RCC 7860 (cell line): ENCODE measurements at places on chromosomes 3 and 15.

DNA sequence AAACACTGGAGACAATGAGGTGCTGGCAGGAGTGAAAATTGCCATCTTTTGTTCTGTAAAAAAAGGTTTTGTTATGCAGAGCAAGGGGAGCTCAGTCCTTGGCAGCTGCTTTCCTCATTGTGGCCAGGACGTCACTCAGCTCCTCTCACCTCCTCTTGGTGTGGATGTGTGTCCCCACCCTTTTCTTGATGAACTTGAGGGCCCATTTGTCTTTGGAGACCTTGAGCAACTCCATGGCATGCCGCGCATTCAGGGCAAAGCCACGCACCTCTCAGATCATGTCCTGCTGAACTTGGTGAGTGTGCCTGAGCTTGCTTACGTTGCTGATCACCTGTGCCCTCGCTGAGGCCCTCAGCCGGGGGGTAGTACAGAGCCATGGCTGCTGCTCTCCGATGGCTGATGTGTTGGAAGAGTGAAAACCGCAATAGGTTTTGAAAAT, 24.5 kb upstream of the BDH1 start:
- DNase-seq = no peak

- DNase-seq = no peak
Measured at GRCh38 chr3:185030399-185030798, 122.5 kb downstream of the C3orf70 start.

GRCh38 chr15:91609231-91609630, 244.3 kb upstream of the SLCO3A1 start:
- no peak for DNase-seq

DNA sequence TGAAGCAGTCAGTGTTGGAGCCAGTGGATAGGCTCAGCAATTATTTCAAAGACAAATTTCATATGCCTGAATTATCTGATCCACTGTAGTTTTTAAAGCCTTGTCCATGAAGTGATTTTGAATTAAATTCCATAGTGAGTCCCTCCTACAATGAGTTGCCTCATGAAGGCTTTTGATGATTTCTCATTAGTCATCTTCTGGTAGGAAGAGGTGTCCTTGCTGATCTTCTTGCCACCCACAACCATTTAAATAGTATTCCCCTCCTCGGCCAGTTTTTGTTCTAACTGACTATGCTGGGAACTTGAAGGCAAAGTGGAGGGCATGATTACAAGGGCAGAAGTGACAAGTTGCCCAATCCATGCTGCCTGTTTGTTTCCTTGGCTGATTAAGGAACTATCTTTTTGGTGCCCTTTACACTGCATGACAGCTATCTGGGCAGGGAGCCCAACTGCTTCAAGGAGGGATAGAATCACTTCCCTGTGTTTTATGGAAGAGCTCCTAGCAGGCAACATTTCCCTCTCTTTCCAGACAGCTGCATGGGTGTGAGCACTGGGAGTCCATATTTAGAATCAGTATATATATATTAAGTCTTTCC, 617.5 kb downstream of the ZPLD1 start:
- no peak for DNase-seq

DNA sequence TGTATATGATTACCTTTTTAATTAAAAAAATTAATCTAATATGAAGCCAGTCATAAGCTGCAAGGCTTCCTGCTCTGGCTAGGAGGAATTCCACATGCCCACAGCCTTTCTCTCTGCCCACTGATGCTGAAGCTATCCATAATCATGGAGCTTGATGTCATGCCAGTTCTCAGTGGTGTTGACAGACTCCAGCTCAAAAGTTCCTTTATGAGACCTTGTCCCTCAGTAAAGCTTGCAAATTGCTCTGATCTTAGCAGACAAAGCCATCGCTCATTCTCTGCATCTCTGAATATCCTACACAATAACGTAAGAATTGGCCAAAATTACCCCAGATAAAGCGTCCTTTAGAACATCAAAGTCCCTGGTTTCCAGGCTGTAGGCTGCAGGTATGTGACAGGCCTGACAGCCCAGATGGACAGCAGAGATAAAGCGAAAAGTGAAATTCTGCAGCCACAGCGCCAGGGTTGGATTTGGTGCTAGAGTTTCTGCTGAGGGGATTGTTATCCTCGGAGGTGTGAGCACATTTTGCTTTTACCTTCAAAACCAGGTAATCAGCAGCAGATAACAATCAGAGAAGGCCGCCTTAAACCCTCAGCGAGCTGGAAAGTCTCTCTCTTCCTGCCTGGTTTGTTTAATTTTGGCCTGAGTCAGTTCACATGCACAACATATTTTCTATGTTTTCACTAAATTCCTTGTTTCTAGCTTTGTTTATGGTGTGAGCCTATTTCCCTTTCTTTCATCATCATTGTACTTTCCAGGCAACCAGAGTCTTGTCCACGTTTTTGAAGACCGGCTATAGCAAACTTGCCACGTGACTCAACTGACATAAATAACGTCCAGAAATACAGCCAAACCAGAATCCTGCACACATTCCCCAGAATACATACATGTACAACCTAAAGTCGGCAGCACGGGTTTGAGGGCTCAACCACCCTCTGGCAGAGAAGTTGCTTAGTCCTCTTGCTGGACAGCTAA, 36.6 kb upstream of the ALDH1A3 start:
- no peak for DNase-seq

- DNase-seq = peak; percentile 43
Measured at GRCh38 chr3:9067352-9067975, 104.2 kb upstream of the RAD18 start.

- peak; percentile 88 for DNase-seq
Measured at GRCh38 chr15:101808201-101808600, 3.8 kb upstream of the OR4F15 start.

DNA sequence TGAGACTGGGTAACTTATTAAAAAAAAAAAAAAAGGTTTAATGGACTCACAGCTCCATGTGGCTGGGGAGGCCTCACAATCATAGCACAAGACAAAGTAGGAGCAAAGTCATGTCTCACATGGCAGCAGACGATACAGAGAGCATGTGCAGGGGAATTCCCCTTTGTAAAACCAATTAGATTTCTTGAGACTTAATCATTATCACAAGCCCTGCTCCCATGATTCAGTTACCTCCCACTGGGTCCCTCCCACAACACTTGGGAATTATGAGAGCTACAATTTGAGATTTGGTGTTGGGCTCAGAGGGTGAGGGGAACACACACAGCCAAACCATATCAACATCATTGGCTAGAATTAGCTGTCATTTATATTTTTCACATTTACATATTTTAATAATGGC, 221.0 kb downstream of the RSRC1 start:
- DNase-seq = peak; percentile 40

GRCh38 chr3:188470508-188471130, 316.7 kb downstream of the LPP start:
- DNase-seq = no peak

GRCh38 chr3:15272426-15273196, 59.8 kb downstream of the SH3BP5 start:
- DNase-seq = no peak

DNA sequence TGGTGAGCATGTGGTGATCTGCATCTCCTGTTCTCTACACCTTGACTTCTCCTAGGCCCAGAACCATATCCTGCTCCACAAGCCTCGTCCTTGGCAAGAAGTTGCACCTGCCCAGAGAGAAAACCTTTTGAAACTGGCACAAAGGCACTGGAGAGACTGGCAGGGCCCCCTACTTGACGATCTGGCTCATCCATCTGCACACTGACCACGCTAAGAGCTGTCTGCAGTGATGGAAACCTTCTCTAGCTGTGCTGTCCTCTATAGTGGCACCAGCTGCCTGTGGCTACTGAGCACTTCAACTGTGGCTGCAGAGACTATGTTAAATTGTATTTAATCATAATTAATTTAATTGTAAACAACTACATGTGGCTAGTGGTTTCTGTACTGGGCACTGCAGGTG, 26.2 kb upstream of the SRP14 start:
- no peak for DNase-seq

GRCh38 chr3:193819117-193820010, 226.4 kb downstream of the OPA1 start:
- DNase-seq = no peak

- DNase-seq = no peak
Measured at GRCh38 chr3:50161320-50161719, 6.2 kb downstream of the SEMA3F start.

- no peak for DNase-seq
Measured at GRCh38 chr15:66241087-66241907, 12.3 kb downstream of the MEGF11 start.

DNA sequence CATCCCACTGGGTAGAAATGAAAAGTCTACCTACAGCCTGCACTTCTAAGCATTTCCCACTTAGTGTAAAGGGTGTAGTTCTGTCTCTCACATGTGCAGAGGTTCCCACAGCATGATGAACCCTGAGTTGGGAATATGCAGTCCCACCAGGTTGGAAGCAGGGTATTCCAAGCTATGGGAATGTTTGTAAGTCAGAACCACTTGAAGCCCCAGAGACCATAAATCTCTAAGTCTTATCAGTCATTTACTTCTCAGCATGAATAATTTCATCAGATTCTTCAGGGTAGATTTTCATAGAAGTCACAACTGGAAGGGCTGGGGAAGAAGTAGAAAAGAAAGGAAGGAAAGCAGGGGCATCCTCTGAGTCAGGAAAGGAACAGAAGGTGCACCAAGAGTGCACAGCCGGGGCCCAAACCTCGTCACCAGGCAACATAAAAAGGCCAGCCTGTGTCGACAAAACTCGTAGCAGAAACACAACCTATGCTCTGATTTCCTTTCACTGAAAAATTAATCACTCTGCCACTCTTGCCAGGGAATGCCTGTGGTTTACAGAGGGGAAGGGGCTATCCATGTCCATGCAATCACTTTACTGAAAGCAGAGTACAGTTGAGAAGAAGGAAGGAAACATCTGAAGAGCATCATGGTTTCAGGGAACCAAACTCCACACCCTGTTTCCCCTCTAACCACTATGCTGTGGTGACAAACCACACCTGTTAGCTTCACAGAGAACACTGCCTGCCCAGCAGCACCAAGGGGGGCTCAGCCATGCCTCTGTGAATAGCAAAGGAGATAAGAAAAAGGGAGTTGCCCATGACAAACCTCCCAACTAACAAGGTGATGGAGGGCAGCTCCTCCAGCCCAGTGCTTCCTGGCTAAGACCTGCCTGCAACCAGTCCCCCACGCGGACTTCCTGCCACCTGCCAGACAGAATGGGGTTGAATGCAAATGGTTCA, 40.5 kb downstream of the SH3BP5 start:
- DNase-seq = no peak

- no peak for DNase-seq
Measured at GRCh38 chr3:140927279-140928069, 14.2 kb upstream of the SLC25A36 start.

GRCh38 chr15:64426845-64427465, 33.4 kb upstream of the ZNF609 start:
- DNase-seq = peak; percentile 21

GRCh38 chr3:149376718-149377407, 586 bp downstream of the TM4SF1 start:
- peak; percentile 26 for DNase-seq

GRCh38 chr15:93118904-93119303, 29.9 kb upstream of the RGMA start:
- DNase-seq = no peak
